ENCODE measurements at places on chromosomes 16 and 17.

DNA sequence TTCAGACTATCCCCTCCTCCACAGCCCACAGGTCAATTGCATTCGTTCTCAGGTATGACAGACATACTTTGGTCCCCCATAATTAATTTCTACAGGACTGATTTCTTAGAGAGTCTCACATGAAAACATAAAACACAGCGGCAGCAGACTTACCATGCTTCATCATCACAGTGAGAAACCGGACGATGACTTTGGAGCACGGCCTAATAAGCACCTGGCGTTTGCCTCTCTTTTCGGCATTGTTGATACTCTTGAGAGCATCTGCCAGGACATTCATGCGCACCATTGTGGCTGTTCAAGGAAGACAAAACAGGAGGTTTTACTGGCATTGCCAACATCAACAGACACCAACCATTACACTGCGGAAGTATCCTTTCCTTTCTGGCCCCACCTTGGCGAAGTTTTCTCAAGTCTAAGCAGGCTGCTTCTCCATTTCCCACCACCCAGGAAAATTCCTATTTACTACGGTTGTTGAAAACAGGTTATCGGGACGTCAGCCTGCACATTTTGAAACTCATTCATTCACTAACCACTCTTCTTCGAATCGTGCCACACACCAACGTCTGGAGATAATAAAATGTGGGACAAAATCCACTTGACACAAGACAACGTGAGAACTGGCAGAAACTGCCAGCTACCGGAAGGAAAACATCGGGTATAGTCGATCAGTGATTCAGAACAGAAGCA is 1.2 kb downstream of the RPS15A start:
- no peak for DNase-seq

DNA sequence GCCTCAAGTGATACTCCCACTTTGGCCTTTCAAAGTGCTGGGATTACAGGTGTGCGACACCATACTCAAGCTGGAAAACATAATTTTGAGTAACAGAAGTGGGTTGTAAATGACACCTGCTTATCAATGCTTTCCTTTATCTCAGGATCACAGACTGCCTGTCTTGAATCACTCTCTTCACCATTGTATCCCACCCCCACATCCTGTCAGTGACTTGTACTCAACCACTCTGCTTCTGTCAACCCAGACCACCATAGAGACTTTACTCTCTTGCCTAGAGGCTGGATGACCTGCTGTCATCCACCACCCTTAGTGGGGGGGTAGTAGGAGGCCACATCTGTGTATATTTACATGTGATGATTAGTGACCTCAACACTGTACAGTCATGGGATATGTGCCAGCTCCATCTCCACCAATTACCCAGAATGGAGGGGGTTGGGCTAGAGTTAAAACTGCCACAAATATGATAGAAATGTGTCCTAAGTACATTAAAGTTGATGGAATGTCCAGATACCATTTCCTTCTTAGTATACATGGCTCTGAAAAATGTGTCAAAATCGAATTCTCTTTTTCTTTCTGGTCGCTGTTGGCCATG is 338.7 kb downstream of the GRIN2A start:
- no peak for DNase-seq

GRCh38 chr16:89599451-89599858 is 14.0 kb upstream of the DPEP1 start:
- DNase-seq = peak; percentile 55

GRCh38 chr16:56270828-56271227 is 79.5 kb downstream of the GNAO1 start:
- DNase-seq = no peak

- DNase-seq = peak; percentile 20
These were observed 19.3 kb downstream of the CNTROB start for GRCh38 chr17:7951143-7951792.

DNA sequence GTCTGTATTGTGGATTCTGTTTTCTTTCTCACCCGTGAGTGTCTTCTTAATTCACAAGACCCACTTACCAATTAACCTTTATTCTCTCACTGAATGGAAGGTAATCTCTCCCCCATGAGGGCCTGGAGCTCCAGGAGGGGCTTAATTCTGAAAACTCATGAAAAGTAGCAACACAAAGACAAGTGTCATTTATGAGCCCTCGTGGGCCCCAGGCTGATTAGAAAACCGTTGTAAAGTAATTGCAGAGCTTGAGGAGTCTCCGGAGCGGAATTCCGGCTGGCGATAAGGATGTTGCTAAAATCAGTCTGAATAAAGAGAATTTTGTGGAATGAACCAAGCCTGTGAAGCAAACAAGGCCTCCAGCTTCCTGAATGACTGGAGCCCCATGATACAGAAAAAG is 301.5 kb downstream of the HAPSTR1 start:
- no peak for DNase-seq

GRCh38 chr17:72405662-72406230 is 284.9 kb downstream of the SOX9 start:
- no peak for DNase-seq

DNA sequence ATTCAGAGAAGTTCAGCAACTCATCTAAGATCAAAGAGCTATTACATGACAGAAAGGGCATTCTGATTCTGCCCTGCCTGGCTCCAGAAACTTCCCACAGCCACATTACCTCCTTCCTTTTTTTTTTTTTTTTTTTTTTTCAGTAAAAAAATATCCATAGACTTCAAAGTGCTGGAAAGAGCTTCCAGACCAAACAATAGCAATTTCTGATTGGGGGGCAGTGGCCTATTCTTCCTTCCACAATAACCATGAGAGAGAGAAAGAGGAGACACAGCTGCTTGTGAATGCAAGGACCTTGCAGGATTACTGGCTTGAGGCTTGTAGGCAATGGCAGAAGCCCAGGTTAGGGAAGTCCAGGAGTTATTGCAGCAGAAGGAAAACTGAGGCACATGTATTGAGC is 151.0 kb upstream of the TOX3 start:
- no peak for DNase-seq

DNA sequence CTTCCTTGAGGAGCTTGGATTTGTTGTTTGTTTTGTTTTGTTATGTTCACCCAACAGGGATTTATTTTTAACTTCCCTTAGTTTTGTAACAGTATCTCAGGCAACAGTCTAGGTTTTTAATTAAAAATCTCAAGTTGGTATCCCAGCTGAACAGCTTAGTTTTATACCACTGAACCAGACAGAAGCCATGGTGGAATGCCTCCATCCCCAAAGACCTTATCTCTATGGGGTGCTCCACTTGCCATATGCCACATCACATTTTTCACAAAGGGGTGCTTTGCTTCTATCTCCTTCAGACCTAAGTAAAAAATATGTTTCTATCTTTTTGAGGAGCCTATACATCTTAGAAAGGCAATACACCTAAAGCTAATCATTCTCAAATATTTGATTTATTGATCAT is 715.8 kb upstream of the KIF2B start:
- no peak for DNase-seq

GRCh38 chr17:36576793-36577192 is 14.9 kb upstream of the DHRS11 start:
- DNase-seq = no peak

GRCh38 chr16:72537664-72538063 is 365.7 kb upstream of the PMFBP1 start:
- no peak for DNase-seq

- no peak for DNase-seq
These were observed 70.3 kb downstream of the HLF start for GRCh38 chr17:55334881-55335540.

DNA sequence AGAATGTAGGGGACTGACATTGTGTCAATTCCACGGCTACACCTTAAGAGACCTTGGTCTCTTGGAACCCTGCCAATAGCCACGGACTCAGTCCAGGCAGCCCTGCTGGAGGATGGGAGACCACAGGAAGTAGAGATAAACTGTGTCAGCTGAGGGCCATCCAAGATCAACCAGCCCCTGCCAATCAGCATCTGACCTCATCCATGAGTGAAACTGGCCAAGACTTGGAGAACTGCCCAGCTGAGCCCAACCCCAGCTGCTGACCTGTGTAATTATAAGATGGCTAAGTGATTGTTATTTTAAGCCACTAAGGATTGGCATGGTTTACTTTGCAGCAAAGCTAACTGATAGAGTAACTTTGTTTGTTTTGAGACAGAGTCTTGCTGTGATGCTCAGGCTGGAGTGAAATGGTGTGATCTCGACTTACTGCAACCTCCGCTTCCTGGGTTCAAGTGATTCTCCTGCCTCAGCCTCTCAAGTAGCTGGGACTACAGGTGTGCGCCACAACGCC is 13.3 kb upstream of the YWHAE start:
- no peak for DNase-seq

GRCh38 chr16:57391300-57391699 is 13.3 kb upstream of the CCL17 start:
- DNase-seq = no peak

DNA sequence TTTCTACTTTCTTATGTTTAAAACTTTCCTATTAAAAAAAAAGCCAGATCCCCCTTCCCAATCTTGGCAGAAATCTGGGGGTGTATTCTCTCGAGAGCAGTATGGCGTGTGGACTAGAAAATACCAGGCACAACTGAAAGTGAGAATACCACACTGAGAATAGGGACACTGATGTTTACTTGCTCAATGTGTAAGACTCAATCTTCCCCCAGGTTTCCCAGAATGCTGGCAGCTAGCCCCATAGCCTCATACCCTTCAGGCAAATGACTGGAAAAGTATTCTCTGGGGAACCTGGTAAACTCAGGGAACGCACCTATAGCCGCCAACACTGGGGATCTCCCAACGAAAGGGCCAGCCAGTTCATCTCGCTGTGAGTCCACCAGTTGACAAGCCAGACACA is 15.3 kb downstream of the ZZEF1 start:
- DNase-seq = no peak

GRCh38 chr17:36001110-36001771 is at the start of gene CCL15:
Gene CCL15, minus strand, starts transcription at chr17:36001553. Its CDS starts 61 bp downstream, at chr17:36001492.
- no peak for DNase-seq

- DNase-seq = no peak
These were observed 29.0 kb downstream of the IL21R start for GRCh38 chr16:27430923-27431484.

DNA sequence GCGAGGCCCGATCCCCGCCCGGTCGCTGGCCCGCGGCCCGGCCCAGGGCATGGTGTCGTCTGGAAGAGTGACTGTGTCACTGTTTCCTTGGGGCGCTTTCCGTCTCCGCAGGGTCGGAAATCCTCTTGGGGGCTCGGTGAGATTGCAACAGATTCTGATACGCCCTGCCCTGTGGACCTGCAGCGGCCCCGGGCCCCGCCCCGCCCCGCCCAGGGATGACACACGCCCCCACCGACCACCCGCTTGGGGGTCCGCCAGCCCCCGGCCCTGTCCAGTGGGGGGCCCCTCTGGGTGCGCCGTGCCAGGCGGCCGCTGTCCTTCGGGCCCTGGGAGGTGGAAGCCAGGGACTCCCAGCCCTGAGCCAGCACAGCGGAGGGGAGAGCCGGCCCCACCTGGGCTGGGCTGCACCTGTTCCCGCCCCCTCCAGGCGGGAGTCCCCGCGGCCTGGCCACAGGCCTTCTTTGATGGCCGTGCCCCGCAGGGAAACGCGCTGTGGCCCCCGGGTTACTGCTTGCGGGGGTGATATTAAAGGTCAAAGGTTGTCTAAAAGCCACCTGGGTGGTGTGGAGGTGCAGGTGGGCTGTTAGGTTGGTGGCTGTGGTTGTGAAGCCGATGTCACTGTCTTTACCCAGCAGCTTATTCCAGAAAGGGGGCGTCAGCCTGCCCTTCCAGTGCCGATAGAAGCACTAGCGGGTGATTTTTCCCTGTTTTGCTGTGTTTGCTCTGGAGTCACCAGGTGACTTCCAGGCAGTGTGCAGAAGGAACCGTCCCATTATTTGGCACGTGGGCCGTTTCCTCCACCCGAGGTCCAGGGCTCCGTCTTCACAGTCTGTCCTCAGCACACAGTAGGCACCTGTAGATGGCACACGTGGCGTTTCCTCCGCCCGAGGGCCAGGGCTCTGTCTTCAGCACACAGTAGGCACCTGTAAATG is 752 bp downstream of the TBC1D24 start:
- DNase-seq = peak; percentile 56

DNA sequence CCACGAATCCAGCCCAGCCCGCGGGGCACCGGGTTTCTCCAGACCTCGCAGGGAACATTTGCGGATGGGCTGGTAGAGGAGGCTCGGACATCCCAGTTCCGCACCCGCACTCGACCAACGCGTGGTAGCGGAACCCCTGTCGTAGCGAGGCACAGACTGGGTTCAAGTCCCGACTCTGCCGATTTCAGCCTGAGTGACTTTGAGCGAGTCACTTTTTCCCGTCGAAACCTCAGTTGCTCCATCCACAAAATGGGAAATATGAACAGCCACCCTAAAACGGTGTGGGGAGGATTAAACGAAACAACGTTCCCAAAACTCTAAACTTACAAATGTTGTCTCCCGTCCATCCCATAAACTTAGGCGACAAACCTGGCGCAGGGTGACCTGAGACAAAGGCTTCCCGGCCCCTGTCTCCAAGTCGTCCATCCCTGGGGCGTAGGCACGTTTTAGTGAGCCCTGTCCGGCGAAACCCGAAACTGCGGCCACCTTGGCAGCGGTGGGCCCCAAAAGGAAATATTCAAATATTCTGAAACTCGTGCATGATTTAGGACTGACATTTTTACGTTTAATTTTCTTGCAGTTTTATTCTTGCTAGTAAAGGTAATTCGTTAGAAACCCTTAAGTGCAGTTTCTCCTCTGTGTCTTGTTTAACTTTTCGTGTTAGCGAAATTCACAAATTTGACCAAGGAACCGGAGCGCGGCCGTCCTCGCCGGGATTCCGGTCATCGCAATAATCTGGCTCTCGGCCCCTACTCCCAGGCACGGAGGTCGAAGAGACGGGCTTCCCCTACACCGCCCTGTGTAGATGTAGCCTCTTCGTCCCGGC is 1.9 kb upstream of the MLLT6 start:
- peak; percentile 56 for DNase-seq

- DNase-seq = no peak
These were observed 934.8 kb upstream of the EEF2KMT start for GRCh38 chr16:6032438-6032837.

DNA sequence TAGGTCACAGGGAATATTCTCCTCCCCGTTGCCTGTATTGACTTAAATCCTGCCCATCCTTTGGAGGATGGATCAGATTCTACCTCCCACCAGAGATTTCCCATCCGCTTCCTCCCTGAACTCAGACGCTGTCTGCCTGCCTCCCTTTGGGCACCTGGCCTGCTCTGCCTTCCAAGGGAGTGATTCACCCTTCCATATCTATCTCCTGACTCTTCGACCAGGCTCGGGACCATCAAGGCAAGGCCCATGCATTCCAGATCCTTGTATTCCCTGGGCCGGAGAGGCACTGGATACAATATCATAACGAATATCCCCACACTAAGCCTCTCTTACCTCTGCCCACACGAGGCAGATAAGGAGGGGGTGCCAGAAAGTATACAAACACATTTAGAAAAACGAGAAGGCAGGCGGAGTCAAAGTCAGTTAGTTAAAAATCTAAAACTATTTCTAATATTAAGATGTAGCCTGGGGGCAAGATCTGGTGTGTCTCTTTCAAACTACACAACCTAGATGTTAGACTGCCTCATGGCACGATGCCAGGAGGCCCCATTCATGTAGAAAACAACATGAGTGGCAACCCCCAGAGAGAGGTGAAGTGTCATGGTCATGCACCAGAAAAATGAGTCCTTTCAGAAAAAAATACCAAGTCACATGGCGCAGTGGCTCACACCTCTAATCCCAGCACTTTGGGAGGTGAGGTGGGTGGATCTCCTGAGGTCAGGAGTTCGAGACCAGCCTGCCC is 9.2 kb downstream of the PMP22 start:
- DNase-seq = no peak
